ENCODE measurements at places on chromosomes 2 and 18. TPM values are rescaled to one million over a fixed set of nuclear protein-coding genes. Genes with fewer than 3 reads are reported as not detected.

Gene TEKT4
- not detected for total RNA-seq

Gene SP9
- total RNA-seq: not detected

Gene PLA2R1
- total RNA-seq: 0.34 TPM

Gene NTSR2
- 0.62 TPM for total RNA-seq

Gene KCNK3
- 0.80 TPM for total RNA-seq

Gene SNRPD1
- 12.5 TPM for total RNA-seq

Gene PAX8
- total RNA-seq: 2.2 TPM

Gene DYNC1I2
- total RNA-seq: 40.0 TPM

Gene UGT1A4
- total RNA-seq: not detected

Data from gastrocnemius medialis (tissue), 4 donors.